ENCODE measurements at places on chromosomes 7 and 10. TPM values are rescaled to one million over a fixed set of nuclear protein-coding genes. Genes with fewer than 3 reads are reported as not detected.

- H3K36me3 ChIP-seq, result no peaks in the 10 kb centered on the region
- H3K27me3 ChIP-seq, result no peaks in the 10 kb centered on the region
- H3K4me1 ChIP-seq, result no peaks in the 10 kb centered on the region
- no peak overlapping the region for H3K4me3 ChIP-seq
- H3K27ac ChIP-seq, result no peak overlapping the region
- no peak for DNase-seq
Measured at GRCh38 chr7:97116308-97116707, 1.2 kb upstream of the SDHAF3 start.

The UPK3BL1 gene
- total RNA-seq, result 22.0 TPM

- H3K27ac ChIP-seq, result no peak overlapping the region
- H3K4me3 ChIP-seq, result no peak overlapping the region
- H3K36me3 ChIP-seq, result no peaks in the 10 kb centered on the region
- no peak for DNase-seq
Measured at GRCh38 chr7:27434756-27435400, 192.3 kb downstream of the EVX1 start.

The PLPP4 gene
- not detected for total RNA-seq

The PHKG1 gene
- 2.6 TPM for total RNA-seq

DNA sequence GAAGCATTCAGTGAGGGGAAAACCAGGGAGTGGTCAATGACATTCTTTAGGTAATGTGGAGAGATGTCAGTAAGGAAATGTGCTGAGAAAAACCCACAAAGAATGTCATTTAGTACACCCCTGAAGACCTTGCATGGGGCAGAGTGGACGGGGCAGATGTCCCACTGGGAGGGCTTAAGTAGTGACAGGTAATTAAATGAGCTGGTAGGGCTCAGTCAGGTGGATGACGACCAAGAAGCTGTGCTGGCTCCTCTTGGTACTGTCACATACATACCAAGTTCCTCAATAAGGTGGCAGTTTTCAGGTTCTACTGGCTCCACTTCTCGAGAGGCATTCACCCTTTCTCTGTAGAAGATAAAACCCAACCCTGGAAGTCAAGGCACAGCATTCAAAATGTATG lies 1.8 kb downstream of the PON3 start:
- no peak overlapping the region for H3K27ac ChIP-seq
- no peak overlapping the region for H3K4me3 ChIP-seq
- H3K27me3 ChIP-seq, result no peaks in the 10 kb centered on the region
- H3K36me3 ChIP-seq, result no peaks in the 10 kb centered on the region

DNA sequence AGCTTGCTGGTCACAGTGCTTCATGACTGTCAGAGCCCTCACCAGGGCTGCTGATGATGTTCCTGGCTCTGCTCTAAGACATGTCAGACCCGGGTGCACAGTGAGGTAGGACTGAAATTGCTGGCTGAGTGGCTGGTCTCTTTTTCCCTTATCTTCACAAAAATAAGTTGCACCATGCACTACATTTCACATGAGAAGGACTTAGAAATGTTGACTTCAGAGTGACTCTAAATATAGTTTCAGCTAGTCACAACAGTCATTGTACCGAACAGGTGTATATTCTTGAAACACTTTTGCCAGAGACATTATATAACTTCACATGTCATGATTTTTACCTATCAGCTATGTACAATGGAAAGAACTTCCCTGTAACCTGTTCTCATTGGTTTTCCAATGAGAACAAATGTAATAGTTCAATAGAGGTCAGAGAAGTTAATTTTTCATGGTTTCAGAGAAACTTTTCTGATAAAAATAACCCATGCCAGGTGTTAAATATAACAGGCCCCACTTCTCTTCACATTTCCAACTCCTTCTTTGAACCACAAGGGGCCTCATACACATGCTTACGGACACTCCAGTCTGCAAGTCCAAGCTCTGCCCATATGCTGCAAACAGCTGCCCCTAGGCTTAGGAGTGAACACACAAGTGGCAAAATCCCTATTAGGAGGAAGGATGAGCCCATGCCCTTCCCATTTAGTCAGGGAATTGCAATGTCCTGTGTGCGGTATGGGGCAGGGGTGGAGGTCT lies 115.6 kb downstream of the CDK6 start:
- no peak for DNase-seq
- H3K27me3 ChIP-seq, result no peaks in the 10 kb centered on the region
- no peaks in the 10 kb centered on the region for H3K36me3 ChIP-seq
- H3K4me3 ChIP-seq, result no peak overlapping the region

The SEMA3E gene
- 4.3 TPM for total RNA-seq

GRCh38 chr10:44293306-44293778 lies 91.6 kb downstream of the CXCL12 start:
- H3K4me1 ChIP-seq, result peaks cover 5% of the 10 kb centered on the region
- peak overlapping the region; percentile 58 for H3K4me3 ChIP-seq
- no peaks in the 10 kb centered on the region for H3K27me3 ChIP-seq
- peak overlapping the region; percentile 89 for H3K27ac ChIP-seq

The IFIT3 gene
- 8.2 TPM for total RNA-seq

The AMZ1 gene
- 0.33 TPM for total RNA-seq

- H3K27me3 ChIP-seq, result no peaks in the 10 kb centered on the region
- H3K4me1 ChIP-seq, result no peaks in the 10 kb centered on the region
- no peak overlapping the region for H3K4me3 ChIP-seq
Measured at GRCh38 chr10:69869291-69869961, 67.7 kb downstream of the COL13A1 start.

GRCh38 chr7:46213154-46213537 lies 292.1 kb upstream of the IGFBP3 start:
- no peaks in the 10 kb centered on the region for H3K36me3 ChIP-seq
- DNase-seq, result no peak
- H3K27ac ChIP-seq, result no peak overlapping the region
- H3K27me3 ChIP-seq, result no peaks in the 10 kb centered on the region
- H3K4me1 ChIP-seq, result no peaks in the 10 kb centered on the region

GRCh38 chr7:36071605-36072004 lies 81.4 kb upstream of the EEPD1 start:
- no peaks in the 10 kb centered on the region for H3K27me3 ChIP-seq
- DNase-seq, result no peak
- H3K27ac ChIP-seq, result no peak overlapping the region
- H3K36me3 ChIP-seq, result no peaks in the 10 kb centered on the region
- H3K4me1 ChIP-seq, result no peaks in the 10 kb centered on the region
- H3K4me3 ChIP-seq, result no peak overlapping the region

The FOXP2 gene
- total RNA-seq, result 5.9 TPM
